DND-41 (cell line): ENCODE measurements at places on chromosomes 6 and 20.

- no peak within 1 kb of the TSS for H3K4me3 ChIP-seq
- H3K27ac ChIP-seq, result no peak within 1 kb of the TSS
- H3K27me3 ChIP-seq, result peaks cover 18% of the 10 kb centered on the region
Observed at GRCh38 chr20:3239026-3239866, at the start of gene SLC4A11. SLC4A11 (minus strand) TSS chr20:3239190; CDS start chr20:3239137, 53 bp downstream.

DNA sequence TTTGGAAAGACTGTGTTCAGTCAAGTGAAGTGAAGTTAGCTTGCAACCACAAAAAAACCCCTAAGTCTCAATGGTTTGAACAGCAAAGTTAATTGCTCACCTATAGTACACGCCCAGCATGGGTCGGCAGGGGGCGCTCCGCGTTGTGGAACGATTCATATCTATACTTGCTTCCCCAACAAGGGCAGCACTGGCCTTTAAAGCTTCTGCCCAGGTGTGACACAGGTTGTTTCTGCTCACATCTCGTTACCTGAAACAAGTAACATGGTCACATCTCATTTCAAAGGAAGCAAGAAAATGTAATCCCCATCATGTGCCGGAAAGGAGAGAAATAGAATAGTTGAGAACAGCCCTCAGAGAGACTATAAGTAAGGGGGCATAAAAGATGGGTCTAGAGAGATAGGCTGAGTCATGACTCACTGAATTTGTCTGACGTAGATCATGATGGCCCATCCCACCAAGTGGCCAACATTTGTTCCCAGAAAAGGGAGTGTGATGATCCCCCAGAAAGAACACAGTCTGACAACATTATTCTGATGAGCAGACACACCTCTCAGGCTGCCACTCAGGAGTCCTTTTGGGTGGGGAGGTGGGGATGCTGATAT is 29.0 kb downstream of the HNF4A start:
- H3K27ac ChIP-seq, result no peak overlapping the region
- H3K4me1 ChIP-seq, result no peaks in the 10 kb centered on the region
- no peaks in the 10 kb centered on the region for H3K36me3 ChIP-seq
- peaks cover 4% of the 10 kb centered on the region for H3K27me3 ChIP-seq

- peaks cover 22% of the 10 kb centered on the region for H3K4me1 ChIP-seq
- no peaks in the 10 kb centered on the region for H3K36me3 ChIP-seq
- DNase-seq, result peak; percentile 65
- H3K27ac ChIP-seq, result peak overlapping the region; percentile 32; the same call in 1 of the 2 replicates
- no peaks in the 10 kb centered on the region for H3K27me3 ChIP-seq
Observed at GRCh38 chr6:13454286-13455221, 32.8 kb downstream of the GFOD1 start.

DNA sequence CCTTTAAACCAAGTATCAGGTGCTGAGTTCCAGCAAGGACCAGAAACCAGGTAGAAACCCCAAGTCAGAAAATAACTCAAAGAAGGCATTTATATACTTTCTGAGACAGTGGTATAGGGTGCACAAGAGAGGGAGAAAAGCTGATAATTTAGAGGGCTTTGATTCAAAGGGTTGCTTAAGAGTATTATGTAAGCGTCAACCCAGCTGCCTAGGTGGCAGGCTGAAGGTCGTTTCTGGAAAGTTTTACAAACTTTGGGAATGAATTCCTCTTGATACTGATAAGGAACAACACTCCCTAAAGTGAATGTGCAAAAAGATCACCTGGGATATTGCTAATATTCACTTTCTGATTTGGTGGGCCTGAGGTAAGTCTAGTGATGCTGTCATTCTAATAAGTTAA is 800.7 kb downstream of the MAFB start:
- no peak for DNase-seq
- no peaks in the 10 kb centered on the region for H3K27me3 ChIP-seq
- H3K4me3 ChIP-seq, result no peak overlapping the region

GRCh38 chr6:140540743-140541142 is 1166.3 kb upstream of the CITED2 start:
- no peaks in the 10 kb centered on the region for H3K4me1 ChIP-seq
- no peaks in the 10 kb centered on the region for H3K36me3 ChIP-seq
- DNase-seq, result no peak
- H3K27ac ChIP-seq, result no peak overlapping the region

GRCh38 chr6:20033697-20034407 is 178.4 kb downstream of the MBOAT1 start:
- no peaks in the 10 kb centered on the region for H3K36me3 ChIP-seq
- no peak for DNase-seq
- no peaks in the 10 kb centered on the region for H3K4me1 ChIP-seq
- no peaks in the 10 kb centered on the region for H3K27me3 ChIP-seq
- no peak overlapping the region for H3K27ac ChIP-seq
- H3K4me3 ChIP-seq, result no peak overlapping the region

DNA sequence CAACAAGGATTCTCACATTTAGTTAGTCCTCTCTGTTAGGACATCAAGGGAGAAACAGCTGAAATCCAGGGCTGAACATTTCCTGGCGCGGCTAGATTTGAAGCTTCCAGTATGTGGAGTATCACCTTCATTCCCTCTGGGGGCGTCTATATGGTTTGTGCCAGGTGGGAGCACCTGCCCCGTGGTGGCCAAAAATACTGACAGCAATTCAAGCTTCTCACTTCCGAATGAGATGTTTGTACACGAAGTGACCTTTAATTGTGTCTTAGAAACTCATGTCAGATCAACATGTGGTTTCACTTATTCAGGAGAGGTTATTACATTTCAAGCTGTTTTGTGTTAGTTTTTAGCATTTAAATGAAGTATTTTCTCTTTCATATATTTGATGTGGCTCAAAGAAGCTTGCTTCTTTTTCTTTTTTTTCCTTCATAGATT is 67.3 kb upstream of the ZNF217 start:
- H3K27me3 ChIP-seq, result no peaks in the 10 kb centered on the region
- H3K27ac ChIP-seq, result no peak overlapping the region; the same call in 1 of the 2 replicates
- no peak for DNase-seq
- H3K36me3 ChIP-seq, result no peaks in the 10 kb centered on the region

- no peaks in the 10 kb centered on the region for H3K4me1 ChIP-seq
- DNase-seq, result no peak
- no peaks in the 10 kb centered on the region for H3K36me3 ChIP-seq
- H3K27me3 ChIP-seq, result no peaks in the 10 kb centered on the region
Observed at GRCh38 chr20:54980103-54980960, 504.9 kb downstream of the DOK5 start.

- H3K27ac ChIP-seq, result no peak overlapping the region
- H3K36me3 ChIP-seq, result no peaks in the 10 kb centered on the region
- no peak overlapping the region for H3K4me3 ChIP-seq
Observed at GRCh38 chr6:142377497-142377848, 75.7 kb downstream of the ADGRG6 start.

DNA sequence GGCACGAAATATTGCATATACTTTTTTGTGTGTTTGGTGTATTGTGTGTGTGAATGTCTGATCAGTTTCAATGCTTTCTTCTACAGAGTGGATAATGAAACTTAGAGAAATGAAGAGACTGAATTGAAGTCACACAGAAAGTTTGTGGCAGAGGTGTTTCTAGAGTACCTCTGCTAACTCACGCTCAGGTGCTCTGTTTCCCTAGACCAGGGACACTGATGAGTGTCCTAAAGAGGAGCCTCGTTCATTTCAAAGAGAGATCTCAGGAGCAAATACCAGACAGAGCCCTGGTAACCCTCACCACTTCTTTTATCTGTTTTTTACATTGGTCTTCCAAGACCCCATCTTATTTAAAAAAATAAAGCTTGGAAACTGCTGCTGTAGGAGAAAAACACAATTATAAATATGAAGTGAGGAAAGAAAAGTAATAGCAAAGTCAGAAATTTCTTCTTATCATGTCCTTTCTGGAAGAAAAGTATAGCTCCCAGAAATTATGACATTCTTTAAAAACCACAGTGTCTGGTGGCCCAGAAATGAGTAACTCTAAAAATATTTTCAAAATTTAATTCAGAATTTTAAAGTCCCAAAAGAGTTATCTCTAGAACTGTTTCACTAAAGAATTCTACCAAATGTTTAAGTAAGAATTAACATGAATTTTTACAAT is 720.6 kb downstream of the RFPL4B start:
- no peak for DNase-seq
- H3K27me3 ChIP-seq, result no peaks in the 10 kb centered on the region
- H3K4me1 ChIP-seq, result no peaks in the 10 kb centered on the region
- no peak overlapping the region for H3K4me3 ChIP-seq

GRCh38 chr20:45254383-45255262 is at the start of gene SLPI:
SLPI (minus strand) TSS chr20:45254564; CDS start chr20:45254543, 21 bp downstream.
- H3K27me3 ChIP-seq, result peaks cover 41% of the 10 kb centered on the region
- H3K27ac ChIP-seq, result no peak within 1 kb of the TSS
- H3K4me1 ChIP-seq, result no peaks in the 10 kb centered on the region

- H3K27ac ChIP-seq, result no peak overlapping the region
- no peak for DNase-seq
- H3K36me3 ChIP-seq, result no peaks in the 10 kb centered on the region
- H3K4me3 ChIP-seq, result no peak overlapping the region
Observed at GRCh38 chr6:128417698-128418097, 102.7 kb downstream of the PTPRK start.

DNA sequence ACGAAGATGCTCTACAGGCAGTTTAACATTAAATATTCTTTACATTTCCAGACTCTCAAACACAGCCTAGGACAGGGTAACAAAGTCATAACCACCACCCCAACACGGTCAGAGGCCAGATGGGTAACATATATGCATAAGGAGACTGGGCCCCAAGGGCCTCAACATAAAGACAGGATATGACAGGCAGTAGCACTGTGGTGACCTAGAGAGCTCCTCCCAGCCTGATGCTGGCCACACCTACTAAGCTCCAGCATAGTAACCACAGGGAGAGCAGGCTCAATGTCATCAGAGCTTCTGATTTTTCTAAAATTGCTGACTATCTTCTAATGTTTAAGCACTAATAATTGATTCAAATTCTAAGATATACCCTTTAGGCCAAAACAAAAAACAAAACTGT is 21.7 kb downstream of the SMLR1 start:
- peak; percentile 43 for DNase-seq
- no peaks in the 10 kb centered on the region for H3K27me3 ChIP-seq
- no peaks in the 10 kb centered on the region for H3K4me1 ChIP-seq

DNA sequence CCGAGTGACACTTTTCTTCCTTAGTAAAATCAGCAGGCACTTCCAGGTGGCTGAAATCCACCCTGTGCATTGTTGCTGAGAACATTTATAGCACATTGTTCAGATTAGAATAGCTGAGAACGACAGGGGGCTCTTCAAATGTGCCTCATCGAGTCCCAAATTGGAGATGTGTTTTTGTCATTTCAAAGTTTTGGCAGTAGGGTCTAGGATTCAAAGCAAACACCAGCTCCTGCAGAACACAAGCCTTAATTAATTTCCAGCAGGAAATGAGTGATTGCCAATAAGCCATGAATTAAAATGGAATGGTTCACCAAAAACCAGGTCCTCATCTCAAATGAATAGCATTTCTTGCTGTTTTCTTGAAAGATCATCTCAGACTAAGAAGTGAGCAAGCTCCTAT is 171.6 kb downstream of the PLCB1 start:
- no peaks in the 10 kb centered on the region for H3K27me3 ChIP-seq
- H3K27ac ChIP-seq, result 0 out of 2 replicates have a peak overlapping the region, but pooled peaks have one; percentile 1
- no peaks in the 10 kb centered on the region for H3K36me3 ChIP-seq
- peaks cover 9% of the 10 kb centered on the region for H3K4me1 ChIP-seq
- DNase-seq, result no peak
- H3K4me3 ChIP-seq, result no peak overlapping the region
